ENCODE measurements at places on chromosomes 4 and X.

GRCh38 chrX:140949233-140949632, 53.2 kb upstream of the SPANXB1 start:
- DNase-seq = no peak

GRCh38 chrX:99301990-99302389, 1108.1 kb downstream of the PCDH19 start:
- DNase-seq = no peak

DNA sequence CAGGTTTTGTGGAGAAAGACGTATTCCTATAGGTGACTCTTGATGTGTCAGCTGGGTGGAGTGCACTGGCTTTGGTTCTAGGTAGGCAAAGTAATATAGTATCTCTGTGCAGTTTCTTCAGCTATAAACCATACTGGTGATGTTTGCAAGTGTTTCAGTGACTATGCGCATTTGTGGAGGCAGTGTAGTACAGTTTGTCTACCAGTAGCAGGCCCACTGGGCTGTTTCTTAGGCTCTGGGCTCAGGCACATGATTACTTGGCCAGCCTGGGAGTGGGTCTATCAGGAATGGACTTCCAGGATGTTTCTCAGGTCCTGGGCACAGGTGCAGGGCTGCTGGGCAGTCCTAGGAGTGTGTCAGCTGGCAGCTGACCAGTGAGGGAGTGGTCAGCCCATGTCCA, 51.9 kb upstream of the INTU start:
- no peak for DNase-seq

DNA sequence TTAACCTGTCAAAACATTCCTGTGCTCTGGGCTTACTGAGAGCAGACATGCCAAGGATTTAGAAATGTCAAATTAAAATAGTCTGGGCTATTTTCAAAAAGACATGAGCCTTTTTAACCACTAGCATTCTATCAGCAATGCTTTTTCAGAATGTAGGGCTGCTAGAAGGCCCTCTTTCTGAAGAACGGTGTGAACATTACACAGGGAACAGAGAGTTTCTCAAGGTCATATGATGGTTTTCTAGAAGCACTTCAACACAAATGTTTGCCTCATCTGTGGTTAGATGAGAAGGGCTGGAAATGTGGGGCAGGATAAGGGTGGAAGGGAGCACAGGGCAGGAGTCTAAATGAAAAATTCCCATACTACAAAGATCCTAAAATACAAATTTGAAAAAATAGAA, 39.3 kb downstream of the GRIA3 start:
- DNase-seq = no peak

- DNase-seq = no peak
Observed at GRCh38 chr4:74441744-74442143, 3.2 kb upstream of the AREG start.

Measured in CD8-positive, alpha-beta T cell (primary cell).